ENCODE measurements at places on chromosomes 7 and 10.
A peak's percentile ranks its signal among the peaks of the same experiment; 100 is the strongest.

DNA sequence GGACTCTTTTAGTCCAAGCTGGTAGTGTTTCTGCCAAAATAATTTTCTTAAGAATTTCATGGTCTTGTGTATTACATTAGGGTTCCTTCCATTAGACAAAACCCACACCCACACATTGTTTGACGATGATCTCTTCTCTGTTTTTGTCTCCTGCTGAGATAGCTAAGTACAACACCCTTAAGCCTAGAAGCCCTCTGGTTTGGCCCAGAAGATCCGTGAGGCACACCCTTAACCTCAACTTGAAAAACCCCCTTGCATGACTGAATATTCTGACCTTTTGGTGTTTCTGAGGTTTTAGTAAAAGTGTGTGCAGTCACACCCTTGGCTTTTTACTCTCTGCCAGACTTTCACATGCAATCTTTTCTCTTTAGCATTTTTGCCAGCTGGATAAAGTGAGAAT lies 29.3 kb upstream of the ERCC6 start:
- no peak for DNase-seq

DNA sequence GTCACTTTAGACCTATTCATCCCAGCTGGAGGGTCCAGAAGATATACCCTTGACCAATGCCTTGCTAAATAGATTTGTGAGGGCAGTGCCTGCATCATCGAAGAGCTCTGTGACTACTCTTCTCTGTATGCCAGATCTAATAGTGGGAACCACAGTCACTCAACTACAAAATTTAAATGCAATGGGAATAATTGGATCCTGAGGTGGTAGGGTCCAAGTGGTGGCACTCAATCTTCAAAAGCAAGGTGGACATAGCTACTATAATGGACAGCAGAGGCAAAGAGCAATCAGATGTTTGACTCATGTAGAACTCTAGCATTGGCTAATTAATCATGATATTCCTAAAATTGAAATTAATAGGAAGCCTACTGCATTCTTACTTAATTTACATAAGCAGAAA lies 554.3 kb upstream of the GRM3 start:
- no peak for DNase-seq

GRCh38 chr10:85995791-85996190 lies 370.8 kb downstream of the GRID1 start:
- DNase-seq, result peak; percentile 50

GRCh38 chr10:110901954-110902819 lies 16.8 kb downstream of the BBIP1 start:
- no peak for DNase-seq

GRCh38 chr7:94088560-94088959 lies 84.4 kb upstream of the BET1 start:
- DNase-seq, result peak; percentile 12

GRCh38 chr7:78039790-78040776 lies 241.5 kb downstream of the PHTF2 start:
- DNase-seq, result peak; percentile 48

Measured in A673 (cell line).